Fibroblast of villous mesenchyme (primary cell): ENCODE measurements at places on chromosomes 6 and 20. TPM values are rescaled to one million over a fixed set of nuclear protein-coding genes. Genes with fewer than 3 reads are reported as not detected.

- no peak for DNase-seq
These were observed 17.8 kb upstream of the SLC32A1 start for GRCh38 chr20:38706509-38706908.

ACSS2 gene
- total RNA-seq, result 101 and 102 TPM in 2 replicates

DNA sequence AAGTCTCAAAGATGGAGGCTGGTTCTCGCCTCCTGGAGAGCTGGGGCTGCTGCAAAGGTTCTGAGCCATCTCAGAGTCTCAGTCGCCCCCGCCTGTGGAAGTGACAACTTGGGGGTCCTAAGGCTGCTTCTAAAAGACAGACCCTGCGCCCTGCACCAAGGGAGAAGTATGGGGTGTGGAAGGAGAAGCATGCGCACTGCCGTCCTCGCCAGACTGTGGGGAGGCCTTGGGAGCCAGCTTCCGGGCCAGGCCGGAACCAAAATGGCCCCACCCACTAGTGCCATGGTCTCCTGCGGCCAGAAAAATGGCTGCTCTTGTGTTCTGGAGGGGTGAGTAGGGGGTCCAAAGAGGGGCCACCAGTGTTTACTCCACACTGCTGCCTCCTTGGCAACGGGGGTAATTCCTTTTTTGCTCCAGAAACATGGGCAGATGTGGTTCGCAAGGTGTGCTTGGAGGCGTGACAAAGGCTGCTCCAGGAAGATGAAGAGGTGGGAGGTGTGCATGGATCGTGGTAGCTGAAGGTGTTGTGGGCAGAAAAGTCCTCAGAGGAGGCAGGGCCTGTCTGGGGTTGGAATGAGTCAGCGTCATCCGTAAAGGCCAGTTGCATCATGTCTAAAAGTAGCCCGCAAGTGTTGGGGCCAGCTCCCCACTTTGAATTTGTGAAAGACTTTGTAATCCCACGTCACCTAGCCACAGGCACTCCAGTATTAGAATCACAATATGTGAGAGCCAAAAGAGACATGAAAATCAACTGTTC lies 329.8 kb upstream of the SOX4 start:
- DNase-seq, result no peak

PTGIS gene
- 2.2 and 6.1 TPM in 2 replicates for total RNA-seq

DNA sequence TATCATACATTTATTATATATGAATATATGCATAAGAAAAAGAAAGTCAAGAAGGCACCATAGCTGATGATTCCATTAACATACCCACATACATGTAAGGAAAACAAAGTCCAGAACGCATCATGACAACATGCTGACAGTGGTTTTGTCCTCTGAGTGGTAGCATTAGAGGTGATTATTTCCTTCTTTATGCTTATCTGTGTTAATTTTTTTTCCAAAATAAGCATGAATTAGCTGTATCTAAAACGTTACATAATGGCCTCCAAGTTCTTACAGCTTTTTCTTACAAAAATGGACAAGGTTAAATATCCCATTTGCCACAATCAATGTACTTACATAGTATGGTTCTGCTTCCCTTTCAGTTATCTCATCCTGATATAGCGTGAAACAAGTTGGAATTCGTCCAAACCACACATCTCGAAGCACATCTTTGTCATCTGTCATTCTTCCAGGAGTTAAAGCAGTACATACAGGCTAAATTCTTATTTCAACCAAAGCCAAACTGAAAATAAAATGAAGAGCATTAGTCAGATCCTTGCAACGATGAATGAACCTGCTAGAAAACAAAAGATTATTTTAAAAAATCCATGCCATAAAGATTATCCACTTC lies 9.7 kb downstream of the ATG5 start:
- no peak for DNase-seq

KIAA0408 gene
- 0.64 and 1.3 TPM in 2 replicates for total RNA-seq

MDFI gene
- not detected in 2 replicates for total RNA-seq

SLC17A3 gene
- not detected in 2 replicates for total RNA-seq

DNA sequence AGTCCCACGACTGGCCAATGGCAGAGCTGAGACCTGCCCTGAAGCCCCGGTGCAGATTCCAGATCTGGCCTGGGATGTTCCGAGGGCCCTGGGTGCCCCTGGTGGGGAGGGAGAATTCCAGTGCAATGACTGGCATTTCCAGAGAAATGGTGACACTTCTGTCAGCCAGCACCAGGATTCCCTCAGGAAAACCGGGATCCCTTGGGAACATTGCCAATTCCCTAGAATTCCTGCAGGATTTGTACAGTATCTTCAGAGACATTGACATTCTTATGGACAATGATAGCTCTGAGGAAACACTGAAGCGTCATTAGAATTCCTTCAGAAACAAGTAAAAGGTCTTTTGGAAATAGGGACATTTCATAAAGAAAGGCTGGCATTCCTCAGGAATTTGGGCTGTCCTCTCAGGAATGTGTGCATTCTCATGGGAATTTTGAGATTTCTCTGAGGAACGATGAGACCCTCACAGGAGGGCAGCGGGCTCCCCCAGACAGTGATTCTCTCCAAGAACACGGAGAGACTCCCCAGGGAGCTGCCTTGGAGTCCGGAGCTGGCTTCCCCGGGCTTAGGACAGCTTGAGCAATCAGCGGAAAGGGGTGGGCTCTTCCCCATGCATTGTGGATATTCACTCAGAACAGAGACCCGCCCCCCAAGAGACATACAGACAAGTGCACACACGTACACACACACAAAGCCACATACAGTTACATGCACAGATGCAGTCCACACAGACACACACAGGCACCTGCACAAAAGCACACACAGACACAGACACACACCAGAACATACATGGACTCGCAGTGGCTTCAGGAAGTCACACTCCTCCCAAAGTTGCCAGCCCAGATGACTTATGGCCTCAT lies 35.2 kb upstream of the BPIFA2 start:
- no peak for DNase-seq

BNIP5 gene
- not detected in 2 replicates for total RNA-seq

DNA sequence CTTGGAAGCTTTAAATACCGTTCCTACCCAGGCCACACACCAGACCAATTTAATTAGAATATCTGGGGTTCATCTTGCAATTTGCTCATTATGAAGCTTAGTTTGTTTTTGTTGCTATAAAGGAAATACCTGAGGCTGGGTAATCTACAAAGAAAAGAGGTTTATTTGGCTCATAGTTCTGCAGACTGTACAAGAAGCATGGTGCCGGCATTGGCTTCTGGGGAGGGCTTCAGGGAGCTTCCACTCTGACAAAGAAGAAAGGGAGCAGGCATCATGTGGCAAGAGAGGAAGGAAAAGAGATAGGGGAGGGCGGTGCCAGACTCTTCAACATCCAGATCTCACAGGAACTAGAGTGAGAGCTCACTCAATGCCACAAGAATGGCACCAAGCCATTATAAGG lies 73.6 kb downstream of the RNF182 start:
- DNase-seq, result no peak

ZSCAN9 gene
- 11.7 and 13.9 TPM in 2 replicates for total RNA-seq

DNA sequence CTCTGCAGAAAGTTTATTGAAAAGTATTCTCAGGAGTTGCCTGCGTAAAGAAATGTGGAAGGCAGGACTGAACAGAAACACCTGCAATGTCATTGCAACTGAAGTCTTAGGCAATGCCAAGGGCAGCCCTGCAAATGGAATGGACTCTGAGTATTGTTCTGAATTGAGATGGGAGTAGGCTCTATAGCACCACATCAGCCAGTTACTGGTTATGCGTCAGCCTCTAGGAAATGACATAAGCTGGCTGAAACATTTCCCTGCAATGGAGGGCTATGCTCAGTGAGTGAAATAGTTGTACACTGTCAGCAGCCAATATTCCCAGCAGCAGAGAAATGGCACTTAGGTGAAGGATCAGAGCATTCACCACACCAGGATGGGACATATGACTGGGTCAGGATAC lies 13.8 kb upstream of the GJE1 start:
- DNase-seq, result no peak

DNA sequence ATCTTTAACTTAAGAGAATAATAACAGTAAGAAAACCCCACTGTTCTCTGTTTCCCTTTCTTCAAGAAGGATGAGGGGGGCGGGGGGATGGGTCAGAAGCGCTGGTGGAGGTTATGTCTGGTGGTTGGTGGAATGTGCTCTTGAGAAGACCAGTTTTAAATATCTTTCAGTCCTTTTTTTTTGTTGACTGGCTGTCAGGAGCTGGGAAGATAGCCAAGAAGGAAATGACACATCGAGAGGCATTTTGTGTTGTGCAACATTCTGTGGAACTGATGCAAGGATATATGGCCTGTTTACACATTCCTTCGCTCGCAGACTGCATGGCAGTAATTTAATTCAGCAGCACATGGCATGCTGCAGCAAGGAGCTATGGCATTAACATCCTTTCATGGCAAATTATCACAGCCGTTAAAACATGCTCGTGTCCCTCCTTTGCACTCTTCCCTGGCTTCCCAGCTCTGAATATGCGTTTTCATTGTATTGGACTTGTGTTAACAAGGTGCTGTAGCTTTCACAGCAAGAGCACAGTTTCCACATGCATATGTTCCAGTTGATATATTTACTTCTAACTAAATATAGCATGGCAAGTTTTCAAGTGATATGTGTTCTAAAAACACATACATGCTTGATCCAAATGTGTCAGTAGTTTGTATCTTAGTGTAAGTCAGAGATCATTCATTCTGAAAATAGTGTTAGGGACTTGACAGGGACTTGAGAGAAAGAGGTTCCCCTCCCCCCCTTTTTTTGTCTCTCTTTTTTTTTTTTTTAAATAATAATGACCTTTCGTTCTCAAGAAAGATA lies 68.2 kb upstream of the SUPT3H start:
- DNase-seq, result peak; percentile 99

GRCh38 chr6:125481056-125481455 lies 179.3 kb upstream of the HDDC2 start:
- no peak for DNase-seq

- peak; percentile 87 for DNase-seq
These were observed 8.5 kb downstream of the IGF2R start for GRCh38 chr6:159977255-159977903.

DNA sequence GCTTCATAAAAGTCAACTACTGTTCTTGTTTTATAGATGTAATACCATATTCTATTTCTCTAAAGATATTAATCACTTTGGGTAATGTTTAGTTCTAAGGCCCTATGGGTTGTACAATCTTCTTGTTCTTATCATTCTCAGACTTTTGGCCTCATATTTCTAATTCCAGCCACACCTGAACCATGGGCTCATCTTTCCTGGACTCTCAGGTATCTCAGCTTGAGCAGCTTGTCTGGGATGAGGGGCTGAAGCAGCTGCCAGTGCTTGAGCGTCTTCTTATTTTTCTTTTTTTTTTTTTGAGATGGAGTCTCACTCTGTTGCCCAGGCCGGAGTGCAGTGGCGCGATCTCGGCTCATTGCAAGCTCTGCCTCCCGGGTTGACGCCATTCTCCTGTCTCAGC lies 150.2 kb downstream of the KIF6 start:
- DNase-seq, result no peak

DNA sequence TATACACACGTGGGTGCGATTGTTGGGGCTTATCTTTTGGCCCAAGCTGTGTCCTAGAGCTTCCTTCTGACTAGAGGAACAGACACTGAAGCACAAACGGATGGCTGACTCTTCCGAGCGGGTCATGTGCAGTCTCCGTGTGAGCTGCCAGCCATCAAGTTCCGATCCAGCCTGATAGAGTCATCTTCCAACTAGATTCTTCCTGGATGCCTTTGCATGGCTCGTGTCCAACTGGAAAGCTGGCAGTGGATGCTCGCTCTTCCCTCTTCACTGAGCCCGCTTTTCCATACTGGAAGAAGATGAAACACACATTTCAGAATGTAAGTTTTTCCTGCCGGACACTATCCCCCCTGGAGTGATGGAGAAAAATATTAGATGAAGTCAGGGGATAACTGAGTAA lies 148.1 kb downstream of the SCML4 start:
- no peak for DNase-seq

HRH3 gene
- total RNA-seq, result not detected in 2 replicates

GRCh38 chr6:114096561-114097172 lies 125.7 kb upstream of the HDAC2 start:
- DNase-seq, result peak; percentile 48

LINC00237 gene
- total RNA-seq, result not detected in 2 replicates

DNA sequence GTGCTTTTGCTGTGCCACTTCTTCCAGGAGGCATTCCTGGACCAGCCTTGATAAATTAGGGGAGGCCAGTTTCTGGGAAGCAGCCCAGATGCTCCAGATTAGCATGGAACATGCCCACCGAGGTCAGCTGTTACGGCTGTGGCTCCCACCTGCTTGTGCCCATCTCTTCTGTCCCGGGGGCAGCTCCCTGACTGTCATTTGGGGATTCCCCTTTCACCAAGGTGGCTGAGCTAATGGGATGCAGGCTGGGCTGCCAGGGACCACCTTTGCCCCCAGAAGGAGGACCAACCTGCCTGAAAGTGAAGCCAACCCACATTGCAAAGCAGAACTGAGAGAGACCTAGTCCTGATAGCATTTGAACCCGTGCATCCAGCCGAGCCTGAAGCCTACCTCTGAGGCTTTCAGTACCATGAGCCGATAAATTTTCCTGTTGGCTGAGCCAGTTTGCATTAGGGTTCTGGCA lies 85.3 kb downstream of the PTPN1 start:
- no peak for DNase-seq

GRCh38 chr6:126042001-126042419 lies 55.7 kb downstream of the TRMT11 start:
- DNase-seq, result peak; percentile 88

MTCH1 gene
- 224 and 228 TPM in 2 replicates for total RNA-seq

DEFB114 gene
- not detected in 2 replicates for total RNA-seq
